ENCODE measurements at places on chromosomes 2 and 18.

DNA sequence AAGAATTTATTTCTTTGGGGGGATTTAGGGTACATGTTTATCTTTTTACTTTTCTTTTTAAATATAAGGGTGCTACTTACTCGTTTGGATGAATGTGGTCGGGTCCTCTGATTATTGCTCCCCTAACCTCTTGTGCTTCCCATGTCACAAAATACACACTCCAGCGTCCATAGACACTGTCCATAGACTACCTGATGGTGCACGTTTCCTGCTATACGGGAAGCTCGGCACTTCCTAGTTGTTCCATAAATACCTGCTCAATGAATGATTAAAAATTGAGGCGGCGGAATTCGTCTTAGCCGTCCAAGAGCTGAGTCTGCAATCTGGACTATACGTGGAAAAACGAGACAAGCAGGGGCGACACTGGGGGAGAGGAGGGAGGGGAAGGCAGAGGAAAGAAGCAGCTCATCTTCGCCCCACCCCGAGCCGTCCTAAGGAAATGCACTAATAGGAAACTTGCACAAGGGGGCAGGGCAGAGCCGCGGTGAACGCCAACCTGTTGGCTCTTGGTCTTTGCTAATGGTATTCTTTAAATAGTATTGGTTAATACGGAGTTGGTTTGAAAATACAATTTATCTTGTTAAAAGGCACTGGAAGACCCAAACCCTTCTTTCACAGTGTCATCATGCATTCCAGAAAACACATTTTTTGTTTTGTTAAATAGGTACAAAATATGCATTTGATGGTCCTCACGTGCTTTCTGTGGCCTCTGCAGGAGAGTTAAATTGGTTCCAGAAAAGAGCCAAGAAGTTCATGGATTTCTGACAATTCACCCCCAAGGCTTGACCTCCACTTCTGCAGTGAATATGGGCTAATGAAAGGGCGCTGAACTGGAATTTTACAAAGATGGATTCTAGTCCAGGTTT, 73.0 kb upstream of the KCTD1 start:
- DNase-seq = peak; percentile 81

- no peak for DNase-seq
Observed at GRCh38 chr2:30306522-30306921, 75.2 kb downstream of the LBH start.

GRCh38 chr18:31386741-31387140, 10.2 kb downstream of the DSG4 start:
- no peak for DNase-seq

GRCh38 chr2:29232041-29232440, 116.8 kb downstream of the CLIP4 start:
- no peak for DNase-seq

GRCh38 chr2:11667866-11668637, 1.9 kb downstream of the NTSR2 start:
- no peak for DNase-seq

DNA sequence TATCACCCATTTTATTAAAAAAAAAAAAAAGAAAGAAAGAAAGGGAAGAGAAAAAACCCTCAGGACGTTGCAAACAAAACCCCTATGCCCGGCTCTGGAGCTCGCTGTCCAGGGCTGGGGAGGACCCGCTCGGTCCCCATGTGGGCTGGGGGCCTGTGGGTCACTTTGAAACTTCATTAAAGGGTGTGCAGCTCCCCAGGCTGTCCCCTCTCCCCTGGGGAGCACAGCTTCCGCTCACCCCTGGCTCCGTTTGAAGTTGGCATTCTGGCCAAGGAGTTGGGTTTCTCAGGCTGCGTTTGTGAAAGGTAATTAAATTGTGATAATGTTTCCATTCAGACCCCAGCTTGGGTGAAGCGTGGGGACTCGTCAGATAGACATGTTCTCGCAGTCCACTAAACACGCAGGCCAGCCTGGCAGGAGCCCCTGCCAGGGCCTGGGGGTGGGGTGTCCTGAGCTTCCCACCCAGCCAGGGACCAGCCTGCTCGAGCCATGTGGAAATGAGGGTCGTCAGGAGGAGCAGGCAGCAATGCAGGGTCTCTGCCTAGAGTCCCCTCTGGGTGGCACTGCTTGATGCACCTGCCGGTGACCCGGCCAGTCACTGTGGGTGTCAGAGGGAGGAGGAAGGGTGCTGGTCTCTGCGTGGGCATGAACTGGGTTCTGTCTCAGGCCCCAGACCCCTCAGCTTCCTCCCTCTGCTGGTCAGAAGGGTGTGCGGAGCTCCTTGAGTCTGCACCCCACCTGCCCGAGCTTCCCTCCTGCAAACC, 166.2 kb downstream of the INHBB start:
- peak; percentile 30 for DNase-seq

GRCh38 chr18:58354051-58354450, 274.8 kb downstream of the ALPK2 start:
- no peak for DNase-seq

- no peak for DNase-seq
Observed at GRCh38 chr18:35732162-35732561, 150.6 kb downstream of the GALNT1 start.

DNA sequence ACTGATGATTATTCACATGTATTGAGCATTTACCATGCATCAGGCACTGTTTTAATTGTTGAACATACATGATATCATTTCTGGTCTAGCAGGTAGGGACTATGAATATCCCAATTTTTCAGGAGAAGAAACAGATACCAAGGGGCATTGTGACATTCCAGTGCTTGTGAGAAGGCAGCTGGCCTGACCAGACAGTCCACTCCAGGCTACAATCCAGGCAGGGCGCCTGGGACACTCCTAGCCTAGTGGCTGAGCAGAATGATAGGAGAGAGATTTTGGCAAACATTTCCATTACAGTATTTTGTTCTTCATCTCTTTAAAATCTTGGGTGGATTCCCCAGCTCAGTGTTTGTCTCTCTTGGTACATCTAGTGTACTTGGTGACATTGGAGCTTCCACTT, 24.9 kb downstream of the ZNF892 start:
- DNase-seq = no peak

GRCh38 chr2:218249691-218250090, 11.1 kb upstream of the GPBAR1 start:
- no peak for DNase-seq

- peak; percentile 15 for DNase-seq
Observed at GRCh38 chr2:49687918-49688317, 533.6 kb upstream of the FSHR start.

GRCh38 chr2:106178716-106179115, 15.4 kb downstream of the UXS1 start:
- no peak for DNase-seq

GRCh38 chr2:64643838-64644457, 9.8 kb downstream of the SERTAD2 start:
- DNase-seq = peak; percentile 94

GRCh38 chr2:197130318-197130717, 180.3 kb downstream of the ANKRD44 start:
- DNase-seq = no peak

DNA sequence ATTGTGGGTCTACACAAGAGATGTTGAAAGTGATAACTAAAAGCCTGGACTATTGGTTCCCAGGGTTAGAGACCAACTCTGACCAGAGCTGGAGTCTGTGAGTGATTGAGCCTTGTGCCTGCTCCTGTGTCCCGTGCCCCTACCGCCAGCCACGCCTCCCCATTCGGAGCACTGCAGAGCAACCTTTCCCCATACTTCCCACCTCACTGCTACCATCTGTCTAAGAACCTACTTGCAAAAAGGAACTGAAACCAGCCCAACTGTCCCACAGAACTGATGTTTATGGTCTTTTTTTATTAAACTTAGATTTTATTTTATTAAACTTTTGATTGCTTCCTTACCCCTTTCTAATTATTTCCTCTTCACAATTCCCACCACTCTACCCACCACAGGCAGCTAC, 300.3 kb upstream of the MGAT5 start:
- DNase-seq = no peak

DNA sequence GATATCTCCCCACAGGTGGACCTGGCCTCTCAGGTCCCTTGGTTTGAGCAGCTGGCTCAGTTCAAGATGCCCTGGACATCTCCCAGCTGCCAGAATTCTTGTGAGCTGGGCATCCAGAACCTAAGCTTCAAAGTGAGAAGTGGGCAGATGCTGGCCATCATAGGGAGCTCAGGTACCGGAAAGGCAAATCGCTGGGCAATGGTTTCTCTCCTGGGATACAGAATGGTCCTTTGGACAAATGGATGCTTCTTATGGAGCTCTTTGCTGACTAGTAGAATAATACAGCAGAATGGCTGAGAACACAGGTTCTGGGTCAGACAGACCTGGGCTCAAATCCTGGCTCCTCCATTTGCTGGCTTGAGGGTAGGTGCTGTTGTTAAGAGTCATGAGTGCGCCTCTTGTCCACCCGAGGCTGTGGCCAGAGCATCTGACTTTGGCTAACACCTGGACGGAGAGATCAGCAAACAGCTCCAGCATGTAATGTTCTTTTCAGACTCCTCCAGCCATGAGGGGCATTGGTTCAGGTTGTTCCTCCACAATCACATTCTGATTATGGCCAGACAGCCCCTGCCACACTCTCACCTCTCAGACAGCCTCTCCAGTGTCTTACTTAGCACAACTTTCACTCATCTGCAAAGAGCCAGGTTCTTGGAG, 7.5 kb downstream of the ABCG8 start:
- DNase-seq = no peak

DNA sequence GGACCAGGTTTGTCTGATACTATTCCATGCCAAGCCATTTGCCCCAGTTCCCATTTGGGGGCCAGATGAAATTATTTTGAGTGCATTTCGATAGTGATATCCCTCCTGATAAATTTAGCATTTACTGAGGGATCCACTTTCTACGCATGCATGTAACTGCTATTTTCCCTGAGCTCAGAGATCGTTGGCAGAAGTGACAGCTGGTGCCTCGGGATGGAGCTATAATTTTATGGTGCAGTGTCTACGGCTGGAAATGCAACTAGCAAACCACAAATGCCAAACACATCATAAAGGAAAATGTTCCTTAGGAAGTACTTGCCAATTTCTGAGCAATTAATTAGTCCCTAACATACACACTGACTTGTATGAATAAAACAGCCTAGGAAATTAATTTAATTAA, 254.8 kb downstream of the SLC8A1 start:
- DNase-seq = no peak

DNA sequence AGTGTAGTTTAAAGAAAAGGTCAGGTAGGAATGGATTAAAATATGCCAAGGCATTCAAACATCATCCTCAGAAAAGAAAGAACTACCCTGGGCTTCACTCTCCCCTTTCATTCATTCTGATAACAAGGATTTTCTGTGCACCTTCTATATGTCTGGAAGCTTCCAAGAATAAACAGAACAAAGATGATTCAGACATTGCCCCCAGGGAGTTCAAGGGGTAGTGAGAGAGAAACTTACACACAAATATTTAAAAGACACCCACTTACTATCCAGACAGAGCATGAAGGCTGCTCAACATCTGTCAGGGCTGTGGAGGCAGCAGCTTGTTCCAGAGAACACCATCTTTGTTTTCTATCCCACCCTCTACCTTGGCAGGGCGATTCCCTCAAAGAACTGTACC, 140.5 kb downstream of the ALK start:
- no peak for DNase-seq

DNA sequence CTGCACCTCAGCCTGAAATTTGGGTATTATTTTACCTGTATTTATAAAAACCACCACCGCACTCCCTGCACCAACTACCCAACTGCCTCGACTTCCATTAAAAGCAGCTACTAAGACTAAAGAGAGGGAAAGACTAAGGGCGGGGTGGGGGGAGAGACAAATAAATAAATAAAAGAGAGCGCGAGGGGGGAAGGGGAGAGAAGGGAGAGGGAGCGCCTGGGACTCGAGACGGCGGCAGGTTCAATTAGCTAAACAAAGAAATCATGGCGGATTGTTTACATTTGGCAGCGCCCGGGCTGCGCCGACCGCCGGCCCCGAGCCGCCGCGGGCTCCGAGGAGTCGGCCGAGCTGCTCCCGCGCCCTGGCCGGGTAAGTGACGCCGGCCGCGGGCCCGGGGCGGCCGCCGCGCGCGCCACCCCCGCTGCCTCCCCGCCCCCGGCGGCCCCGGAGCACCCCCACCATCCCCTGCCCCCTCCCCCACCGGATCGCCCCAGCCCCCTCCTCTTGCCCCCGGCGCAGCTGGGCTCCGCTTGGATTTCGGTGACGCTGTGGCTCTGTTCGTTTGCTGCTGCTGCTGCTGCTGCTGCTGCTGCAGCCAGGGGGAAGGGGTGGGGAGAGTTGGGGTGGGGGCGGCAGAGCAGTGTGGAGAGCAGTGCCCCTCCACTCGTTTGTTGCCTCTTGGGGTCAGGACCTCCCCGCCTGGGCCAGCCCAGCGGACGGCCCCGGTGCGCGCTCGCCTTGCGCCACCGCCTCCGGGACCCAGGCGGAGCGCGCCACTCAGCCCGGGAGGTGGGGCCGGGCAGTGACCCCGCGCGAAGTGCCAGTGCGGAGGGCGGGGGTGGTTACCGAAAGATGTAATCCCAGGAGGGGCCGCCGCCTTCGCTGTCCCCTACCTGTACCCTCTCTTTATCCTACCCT, 187.2 kb upstream of the FANCL start:
- peak; percentile 87 for DNase-seq

DNA sequence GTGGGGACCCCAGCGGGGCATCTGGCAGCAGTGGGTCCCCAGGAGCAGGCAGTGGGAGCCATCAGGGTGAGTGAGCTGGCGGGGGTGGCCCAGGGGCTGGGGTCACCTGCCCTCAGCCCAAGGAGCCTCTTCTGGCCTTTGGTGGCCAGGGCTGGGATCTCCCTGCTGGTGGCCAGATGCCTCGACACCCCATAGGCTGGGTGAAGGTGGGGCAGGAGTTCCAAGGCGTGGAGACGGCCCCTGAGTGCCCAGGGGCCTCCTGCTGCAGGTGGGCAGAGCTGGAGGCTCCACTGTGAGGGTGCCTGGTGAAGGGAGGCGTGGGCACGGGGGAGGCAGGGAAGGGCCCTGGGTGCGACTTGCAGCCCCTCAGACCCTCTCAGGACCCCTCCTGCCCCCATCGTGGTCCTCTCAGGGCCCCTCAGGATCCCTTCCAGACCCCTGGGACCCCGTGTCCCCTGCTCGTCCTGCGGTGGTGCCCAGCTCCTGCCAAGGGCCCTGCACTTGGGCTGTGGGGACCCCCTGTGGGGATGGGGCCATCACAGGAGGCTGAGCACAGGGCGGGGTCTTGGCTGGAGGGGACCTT, 5.0 kb upstream of the GPR35 start:
- DNase-seq = no peak

DNA sequence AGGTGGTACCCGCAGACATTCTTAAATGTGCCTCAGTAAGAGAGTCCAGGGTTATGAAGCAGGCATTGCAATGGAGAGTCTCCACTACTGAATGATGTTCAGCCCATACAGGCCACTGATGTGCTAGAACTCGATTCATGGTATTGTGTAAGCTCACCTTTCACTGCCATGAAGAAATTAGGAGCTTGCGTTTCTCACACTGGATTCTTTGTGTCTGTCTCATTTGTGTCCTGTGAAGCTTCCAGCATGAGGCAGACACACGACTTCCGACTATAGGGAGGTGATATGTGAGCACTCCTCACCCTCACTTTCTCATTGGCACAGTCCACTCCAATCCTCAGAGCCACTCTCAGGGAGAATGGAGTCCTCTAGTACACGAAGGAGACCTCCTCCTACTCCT, 677.4 kb upstream of the RAB6C start:
- DNase-seq = no peak

GRCh38 chr2:120914839-120915521, 179.3 kb downstream of the GLI2 start:
- no peak for DNase-seq
